ENCODE measurements at places on chromosomes 16 and 17.

GRCh38 chr16:11316331-11317015, 28.8 kb upstream of the RMI2 start:
- DNase-seq: no peak

- DNase-seq: no peak
These were observed 151.9 kb upstream of the GSE1 start for GRCh38 chr16:85461022-85461813.

DNA sequence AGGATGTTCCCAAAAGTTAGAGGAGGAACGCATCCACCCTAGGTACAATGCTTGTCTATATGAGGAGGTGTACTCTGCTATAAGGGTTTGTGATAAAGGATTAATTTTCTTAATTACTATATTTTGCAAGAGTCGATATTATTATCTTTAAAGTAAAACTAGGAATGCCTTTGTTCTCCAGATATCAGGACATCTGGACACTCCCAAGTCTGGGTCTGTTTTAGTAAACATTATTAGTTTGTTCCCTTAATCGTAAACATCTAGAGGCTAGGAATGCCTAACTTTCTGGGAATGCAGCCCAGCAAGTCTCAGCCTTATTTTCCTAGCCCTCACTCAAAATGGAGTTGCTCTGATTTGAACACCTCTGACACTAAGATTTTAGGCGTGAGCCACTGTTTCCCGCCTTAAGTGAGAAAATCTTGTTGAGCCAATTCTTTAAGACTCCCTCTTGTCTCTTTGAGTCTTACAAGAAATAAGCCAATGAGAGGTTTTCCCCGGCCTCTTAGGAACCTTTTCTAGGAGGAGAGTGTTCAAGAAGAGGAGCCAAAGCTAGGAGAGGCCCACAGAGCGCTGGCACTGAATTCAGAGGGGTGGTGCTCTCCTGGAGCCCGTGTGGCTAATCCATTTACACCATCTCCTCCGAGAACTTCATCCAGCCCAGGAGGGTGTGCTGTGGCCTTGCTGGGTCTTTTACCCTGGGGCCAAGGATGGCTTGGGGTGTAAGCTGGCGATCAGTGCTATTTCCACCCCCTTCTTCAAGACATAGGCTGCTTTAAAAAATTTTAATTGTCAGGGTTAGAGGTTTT, 40.9 kb downstream of the SMARCE1 start:
- no peak for DNase-seq

DNA sequence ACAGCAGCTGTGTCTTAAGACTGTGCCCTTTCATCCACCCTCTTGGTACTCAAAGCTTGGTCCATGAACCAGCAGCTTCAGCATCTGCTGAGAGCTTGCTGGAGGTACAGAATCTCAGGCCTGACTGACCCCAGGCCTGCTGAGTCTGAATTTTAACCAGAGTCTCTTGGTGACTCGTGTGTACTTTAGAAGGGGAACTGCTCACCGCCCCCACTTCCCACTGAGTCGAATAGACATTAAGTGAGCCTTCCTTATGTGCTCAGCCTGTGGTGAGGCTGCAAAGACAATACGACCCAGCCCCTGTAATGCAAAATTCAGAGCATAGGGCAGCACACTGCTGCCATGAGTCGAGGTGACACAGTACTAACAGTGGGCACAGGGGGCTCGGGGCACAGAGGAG, 662.8 kb downstream of the WWOX start:
- DNase-seq: no peak

DNA sequence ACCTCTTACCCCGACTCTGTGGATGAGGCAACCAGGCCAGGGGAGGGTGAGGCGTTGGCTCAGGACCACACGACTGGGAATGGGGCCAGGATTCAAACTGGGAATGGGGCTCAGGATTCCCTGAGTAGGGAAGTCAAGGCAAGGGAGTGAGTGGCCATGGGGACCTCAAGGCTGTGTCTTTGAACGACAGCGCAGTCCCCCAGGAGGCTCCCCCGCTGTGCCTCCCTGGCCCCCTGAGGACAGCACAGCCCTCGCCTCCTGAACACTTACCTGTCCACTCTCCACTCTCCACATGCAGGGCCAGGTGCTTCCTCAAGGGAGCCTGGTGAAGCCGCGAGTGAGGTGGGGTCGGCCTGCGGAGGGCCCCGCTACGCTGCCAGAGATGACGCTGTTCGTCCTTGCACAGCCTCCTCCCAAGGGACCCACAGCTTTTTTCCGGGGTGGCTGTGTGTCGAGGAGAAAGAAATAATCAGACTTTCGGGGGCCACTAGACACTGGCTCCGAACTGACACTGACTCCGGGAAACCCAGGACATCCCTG, 6.9 kb downstream of the ZNF469 start:
- DNase-seq: no peak

- DNase-seq: no peak
These were observed 4.1 kb downstream of the PRCD start for GRCh38 chr17:76543826-76544545.

DNA sequence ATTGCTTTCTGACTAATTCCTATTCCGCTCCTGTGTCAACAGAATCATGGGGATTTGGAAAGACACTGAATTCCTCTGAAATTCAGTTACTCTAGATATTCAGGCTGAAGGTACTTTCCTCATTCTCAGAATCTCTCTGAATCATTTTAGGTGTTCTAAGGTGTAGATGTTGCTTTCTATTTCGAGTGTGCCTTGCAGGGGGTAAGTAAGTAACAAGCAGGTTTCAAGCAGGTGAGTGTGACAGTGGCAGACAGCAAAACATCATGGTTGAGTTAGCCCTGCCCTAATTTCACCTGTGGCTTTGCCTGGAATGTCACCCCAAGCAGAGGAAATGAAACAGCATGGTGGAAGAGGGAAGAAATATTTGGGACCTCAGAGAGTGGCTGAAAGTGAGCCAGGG, 75.1 kb downstream of the SHISA9 start:
- no peak for DNase-seq

DNA sequence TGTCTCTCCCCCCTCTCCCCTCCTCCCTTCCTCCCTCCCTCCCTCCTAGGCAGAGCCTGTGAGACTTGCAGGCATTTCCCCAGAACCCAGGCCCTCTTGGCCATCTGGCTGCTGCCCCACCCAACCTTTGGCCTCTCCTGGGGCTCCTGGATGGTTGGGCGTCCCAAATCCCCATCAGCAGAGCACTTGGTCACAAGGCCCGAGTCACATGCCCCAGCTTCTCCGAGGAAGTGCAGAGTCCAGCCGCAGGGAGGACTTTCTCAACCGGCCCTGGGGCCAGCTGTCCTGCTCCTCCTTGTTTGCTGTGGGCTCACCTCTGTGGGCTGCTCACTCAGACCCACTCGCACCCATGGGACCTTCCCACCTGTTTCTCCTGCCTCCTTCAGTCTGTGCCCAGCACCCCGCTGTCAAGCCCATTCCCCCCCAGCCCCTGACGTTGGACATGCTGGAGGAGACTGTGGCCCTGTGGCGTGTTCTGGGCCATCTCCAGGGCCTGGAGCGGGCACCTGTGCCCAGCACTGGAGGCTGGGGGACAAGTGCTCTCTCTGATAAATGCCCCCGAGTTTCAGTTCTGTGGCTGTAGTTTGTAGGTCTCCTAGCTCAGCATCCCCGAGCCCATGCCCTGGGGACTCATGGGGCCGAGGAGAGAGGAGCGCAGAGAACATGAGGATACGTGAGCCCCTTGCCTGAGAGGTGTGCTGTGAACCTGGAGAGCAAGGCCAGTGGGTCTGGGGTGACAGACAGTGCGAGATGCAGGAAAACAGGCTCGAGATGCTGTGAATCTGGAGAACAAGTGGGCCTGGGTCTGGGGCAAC, 42.3 kb upstream of the ZNF750 start:
- no peak for DNase-seq

- DNase-seq: no peak
These were observed 296.6 kb downstream of the MAF start for GRCh38 chr16:79303959-79304387.

GRCh38 chr17:41382394-41382793, 288 bp upstream of the KRT34 start:
- DNase-seq: no peak

DNA sequence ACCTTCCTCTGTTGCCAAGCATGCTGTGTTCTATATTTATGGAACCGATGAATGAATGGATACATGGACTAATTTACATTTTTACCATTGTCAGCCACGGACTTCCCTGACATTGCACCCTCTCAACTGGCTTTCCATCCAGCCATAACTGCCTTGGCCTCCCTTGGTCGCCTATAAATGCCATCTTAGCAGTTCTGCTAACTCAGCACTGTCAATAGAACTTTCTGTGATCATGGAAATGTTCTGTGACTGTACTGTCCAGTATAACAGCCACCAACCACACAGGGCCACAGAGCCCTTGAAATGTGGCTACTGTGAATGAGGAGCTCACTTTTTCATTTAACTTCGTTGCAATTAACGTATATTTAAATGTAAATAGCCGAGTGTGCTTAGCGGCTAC, 8.7 kb upstream of the BCO1 start:
- no peak for DNase-seq

- DNase-seq: peak; percentile 41
These were observed 68.8 kb downstream of the LMF1 start for GRCh38 chr16:901715-902601.

DNA sequence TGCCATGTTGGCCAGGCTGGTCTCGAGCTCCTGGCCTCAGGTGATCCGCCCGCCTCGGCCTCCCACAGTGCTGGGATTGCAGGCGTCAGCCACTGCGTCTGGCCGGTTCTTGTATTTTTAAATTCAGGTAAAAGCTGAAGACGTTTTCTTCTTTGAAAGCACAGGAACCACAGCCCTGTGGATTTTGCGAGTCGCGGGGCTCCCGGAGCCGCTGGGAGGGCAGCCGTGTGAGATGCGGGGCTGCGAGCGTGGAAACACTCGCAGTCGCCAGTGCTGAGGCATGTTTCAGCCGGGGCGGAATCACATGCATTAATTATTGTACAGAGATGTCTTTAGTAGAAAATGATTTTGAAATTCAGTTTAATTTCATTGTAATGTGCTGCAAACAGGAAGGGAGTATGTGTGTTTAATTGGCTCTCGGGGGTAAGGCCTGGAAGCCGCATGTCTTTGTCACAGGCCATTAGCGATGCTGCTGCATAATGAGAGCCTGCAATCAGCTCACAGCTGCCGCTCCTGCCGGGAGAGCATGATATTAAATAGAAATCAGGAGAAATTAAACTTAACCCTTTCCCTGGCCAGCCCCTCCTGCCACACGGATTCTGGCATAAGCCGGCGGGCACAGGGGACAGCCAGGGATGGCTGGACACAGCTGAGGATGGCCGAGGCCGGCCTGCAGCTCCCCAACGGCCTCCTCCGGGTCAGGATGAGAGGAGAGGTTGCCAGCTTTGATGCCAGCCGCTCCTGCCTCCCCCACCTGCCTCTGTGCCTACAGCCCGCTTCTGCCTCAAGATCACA, 35.4 kb upstream of the CDH15 start:
- DNase-seq: no peak

GRCh38 chr16:68898026-68898425, 54.7 kb downstream of the TANGO6 start:
- no peak for DNase-seq

DNA sequence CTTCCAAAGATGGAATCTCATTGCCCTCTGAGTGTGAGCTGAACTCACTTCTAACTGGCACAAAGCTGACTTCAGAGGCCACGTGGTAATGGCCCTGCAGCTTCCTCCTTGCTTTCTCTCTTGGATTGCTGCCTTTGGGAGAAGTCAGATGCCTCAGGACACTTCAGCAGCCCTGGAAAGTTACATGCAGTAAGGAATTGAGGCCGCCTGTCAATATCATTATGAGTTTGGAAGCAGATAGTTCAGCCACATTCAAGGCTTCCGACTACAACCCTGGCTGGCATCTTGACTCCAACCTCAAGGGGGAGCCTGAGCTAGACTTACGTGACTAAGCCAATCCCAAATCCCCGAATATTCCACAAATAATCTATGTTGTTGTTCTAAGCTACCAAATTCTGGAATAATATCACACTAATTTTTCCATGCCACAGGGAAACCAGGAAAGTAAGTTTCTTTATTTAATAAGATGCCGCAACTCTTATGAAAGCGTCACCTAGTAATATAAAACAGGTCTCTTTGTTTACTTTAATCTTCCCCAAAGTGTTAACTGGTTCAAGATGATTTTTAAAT, 13.6 kb downstream of the CEP20 start:
- DNase-seq: no peak

DNA sequence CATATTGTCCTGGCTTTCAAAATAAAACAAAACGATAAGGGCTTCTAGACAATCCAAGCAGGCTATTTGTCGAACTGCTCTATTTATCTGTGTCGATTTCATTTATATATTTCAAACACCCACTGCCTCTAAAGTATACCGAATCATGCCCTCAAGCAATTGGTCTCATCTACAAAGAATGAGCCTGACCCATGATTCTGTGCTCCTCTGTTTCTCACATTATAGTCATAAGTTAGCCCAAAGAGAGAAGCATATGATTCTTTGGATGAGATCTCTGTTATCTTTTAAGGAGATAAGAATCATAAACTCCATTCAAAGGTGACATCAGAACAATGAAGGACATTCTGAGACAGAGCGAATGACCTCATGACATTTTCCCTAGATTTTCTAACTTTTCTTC, 191.1 kb downstream of the MAP2K6 start:
- no peak for DNase-seq

DNA sequence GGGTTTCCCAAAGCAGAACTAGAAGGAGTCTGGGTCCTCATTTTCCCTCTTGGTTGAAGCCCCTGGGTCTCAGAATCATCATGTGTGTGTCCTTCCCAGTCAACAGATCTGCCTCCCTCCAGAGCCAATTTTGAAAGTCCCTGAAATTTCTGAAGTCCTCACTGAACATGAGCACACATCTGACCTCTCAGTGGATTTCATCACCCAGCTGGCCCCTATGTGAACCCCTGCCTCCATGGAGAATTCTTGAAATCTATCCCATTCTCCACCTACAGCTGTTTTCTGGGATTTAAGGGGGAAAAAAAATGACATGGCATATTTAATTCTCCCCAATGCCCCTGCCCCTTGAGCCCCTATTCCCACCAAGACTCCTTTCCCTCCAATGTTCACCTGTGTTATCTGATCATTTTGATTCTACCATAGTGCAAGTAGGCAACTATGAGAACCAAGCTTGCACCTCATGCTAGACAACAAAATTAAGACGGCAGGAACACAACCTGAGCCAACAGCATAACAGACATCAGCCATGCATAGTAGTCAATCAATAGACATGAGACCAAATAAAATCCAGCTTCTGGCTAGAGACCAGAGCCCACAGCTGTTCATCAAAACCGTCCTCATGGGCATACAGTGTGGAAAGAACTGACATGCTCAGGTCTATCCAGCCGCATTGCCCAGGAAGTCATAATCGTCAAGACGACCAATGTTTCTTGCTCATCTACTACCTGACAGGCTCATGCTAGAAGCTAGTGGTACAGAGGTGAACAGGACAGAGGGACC, 14.9 kb downstream of the SOX9 start:
- DNase-seq: no peak

DNA sequence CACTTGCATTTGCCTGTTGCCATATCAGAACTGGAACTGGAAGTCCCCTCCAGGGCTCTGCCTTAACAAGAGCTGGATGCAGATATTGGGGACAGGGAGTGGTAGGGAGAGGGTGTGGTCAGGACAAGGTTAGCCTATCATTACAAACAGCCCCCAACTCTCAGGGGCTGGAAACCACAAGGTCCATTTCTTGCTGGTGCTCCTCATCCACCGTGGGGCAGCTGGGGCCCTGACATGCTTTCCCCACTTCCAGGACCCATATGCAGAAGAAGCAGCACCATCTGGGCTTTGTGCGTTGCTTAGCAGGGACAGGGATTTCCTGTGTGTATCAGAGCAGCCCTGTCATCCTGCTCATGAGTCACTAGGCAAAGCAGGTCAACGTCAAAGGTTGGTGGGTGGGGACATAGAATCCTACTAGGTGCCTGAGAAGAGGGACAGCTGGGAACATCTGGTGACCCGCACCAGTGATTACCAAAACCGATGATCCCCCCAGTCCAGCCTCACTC, 26.9 kb downstream of the RGS9 start:
- no peak for DNase-seq
